Fibroblast of villous mesenchyme (primary cell): ENCODE measurements at places on chromosomes 12 and 14.

GRCh38 chr12:8559676-8560075 lies 19.0 kb upstream of the CLEC4E start:
- DNase-seq = no peak

DNA sequence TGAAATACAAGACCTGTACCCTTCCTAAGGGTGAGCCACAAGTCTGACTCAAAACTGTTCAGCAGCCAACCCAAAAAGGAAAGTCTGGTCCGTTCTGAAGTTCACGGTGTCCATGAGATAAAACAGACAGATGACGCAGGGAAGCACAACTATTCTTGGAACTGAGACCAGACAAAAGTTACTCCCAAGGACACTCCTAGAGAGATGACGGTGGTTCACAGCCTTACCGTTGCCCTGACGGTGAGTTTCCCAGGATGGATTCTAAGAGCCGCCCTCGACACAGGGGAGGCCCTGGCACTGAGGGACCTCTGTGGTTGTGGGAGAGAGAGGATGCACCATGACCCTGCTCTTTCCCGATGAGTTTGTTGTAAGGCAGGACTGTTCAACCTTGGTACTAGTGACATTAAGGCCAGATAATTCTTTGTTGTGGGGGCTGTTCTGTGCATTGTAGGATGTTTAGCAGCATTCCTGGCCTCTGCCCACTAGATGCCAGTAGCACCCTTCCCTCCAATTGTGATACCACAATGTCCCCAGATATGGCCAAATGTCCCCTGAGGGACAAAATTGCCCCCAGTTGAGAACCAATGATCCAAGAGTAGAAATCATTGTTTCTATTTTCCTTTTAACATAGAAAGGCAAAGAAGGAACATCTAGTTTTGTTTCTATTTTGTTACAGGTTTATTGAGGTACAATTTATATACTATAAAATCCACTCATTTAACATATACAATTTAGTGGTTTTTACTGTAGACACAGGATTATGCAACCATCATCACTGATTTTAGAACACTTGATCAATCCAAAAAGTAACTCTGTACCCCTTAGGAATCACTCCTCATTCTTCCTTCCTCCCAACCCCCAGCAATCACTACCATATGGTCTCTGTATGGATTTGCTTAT lies 23.0 kb downstream of the OR10P1 start:
- peak; percentile 68 for DNase-seq

- DNase-seq = no peak
Observed at GRCh38 chr12:11861155-11861863, 209.4 kb upstream of the BCL2L14 start.

GRCh38 chr14:90383731-90384542 lies 12.9 kb upstream of the CALM1 start:
- DNase-seq = peak; percentile 74

DNA sequence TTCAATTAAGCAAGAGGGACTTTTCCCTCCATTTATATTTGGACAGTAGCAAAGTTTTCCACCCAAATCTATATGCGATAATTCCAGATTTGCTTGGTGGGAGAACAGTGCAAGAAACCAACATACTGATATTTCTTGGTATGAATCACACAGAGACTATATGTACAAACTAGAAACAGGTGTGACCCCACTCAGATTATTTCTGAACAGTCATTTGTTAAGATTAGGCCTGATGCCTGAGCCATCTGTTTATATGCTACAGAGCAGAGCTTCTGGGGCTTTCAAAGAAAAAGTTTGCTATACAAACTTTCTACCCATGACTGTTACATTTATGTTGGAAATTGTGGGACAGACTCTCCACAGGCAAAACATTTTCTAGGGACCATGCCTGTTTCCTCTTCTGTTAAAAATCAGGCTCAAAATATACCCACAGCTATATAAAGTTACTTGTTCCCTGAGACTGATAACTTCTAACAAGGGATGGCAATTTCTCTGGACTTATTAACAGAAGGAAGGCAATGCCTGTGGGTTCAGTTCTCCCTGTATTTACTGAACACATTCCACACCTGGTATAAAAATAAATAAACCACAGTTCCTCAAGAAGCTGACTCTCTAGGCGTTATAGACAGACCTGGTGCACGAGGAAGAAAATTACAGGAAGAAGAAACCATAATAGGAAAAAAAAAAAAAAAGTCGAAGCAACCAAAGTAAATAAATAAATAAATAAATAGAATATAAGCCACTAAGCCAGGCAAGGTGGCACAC lies 8.0 kb downstream of the PTPN21 start:
- DNase-seq = no peak

DNA sequence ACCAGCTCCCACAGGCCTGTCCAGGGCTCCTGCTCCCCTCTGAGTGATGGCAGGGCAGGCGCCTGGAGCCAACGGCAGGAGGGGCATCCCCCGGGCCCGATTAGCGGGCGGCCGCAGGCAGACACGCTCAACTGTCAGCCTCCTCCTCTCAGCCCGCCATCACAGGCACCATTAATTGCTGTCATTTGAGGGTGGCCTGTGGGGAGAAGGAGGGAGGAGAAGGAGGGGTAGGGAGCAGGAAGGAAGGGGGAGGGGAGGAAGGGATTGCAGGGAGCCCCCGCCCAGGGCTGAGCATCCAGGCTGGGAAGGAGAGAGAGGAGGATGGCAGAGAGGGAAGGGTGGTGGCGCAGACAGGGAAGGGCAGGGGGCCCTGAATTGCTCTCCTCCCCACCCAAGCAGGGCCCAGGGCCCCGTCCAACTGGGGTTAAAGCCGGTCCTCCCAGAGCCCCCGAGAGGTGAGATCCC lies 36.1 kb downstream of the NCOR2 start:
- DNase-seq = no peak

GRCh38 chr12:8452036-8452435 lies 3.7 kb upstream of the CLEC6A start:
- no peak for DNase-seq

GRCh38 chr14:90533591-90534021 lies 136.8 kb downstream of the CALM1 start:
- DNase-seq = no peak

DNA sequence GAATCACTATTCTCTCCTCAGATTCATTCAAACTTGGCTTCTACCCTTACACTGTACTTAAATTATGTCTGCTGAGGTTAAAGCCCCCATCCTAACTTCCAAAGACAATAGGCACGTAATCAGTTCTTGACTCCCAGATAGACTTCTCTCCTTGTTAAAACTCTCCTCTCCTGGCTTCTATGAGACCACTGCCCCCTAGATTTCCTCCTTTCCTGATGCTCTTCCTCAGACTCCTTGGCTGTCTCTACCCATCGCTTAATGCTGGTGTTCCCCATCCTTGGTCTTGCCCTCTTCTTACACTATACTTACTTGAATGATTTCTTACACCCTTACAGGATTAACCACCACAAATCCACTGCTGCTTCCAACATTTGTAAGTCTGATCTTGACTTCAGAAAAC lies 32.8 kb downstream of the TC2N start:
- no peak for DNase-seq

- DNase-seq = no peak
Observed at GRCh38 chr12:113058553-113058952, 2.0 kb downstream of the DTX1 start.

- DNase-seq = no peak
Observed at GRCh38 chr12:53505555-53506449, 1.5 kb downstream of the NPFF start.

DNA sequence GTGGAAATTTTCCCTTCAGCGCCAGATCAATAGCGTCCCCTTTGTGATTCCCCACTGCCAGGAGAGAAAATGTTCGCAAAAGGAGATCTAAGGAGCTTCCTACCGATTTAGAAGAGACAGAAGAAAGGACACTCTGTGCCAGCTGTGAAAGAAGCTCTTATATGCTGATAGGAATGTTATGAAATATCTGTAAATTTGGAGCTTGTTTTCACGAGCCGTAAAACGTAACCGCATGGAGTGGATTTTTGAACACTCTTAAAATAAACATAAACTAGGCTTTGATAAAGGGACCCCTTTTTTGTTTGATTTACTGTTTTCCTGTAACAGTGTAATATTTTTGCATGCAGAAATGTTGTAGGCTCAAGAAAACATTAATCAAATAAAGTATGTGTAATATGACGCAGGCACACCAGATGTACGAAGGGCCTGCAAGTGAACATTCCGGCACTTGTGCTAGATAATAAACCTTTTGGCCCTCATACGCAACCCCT lies 346.8 kb downstream of the ETNK1 start:
- DNase-seq = peak; percentile 96

DNA sequence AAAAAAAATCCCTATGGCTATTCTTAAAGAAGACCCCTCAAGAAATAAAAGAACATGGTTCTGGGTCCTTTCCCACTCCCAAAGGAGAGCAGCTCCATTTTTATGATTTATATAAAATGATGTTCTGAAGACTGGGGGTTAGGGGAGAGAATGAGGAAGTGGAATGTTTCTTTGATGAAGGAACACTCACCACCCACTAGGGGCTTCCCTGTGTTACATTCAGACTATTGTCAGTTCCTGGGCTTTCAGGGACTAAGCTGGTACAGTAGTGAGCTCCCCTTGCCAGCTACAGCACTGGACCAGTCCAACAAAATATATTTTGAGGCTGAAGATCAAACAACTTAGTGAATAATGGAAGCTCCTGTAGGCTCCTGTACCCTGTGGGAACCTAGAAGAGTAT lies 98.9 kb downstream of the HMGA2 start:
- DNase-seq = no peak

GRCh38 chr14:36941783-36942521 lies 230.5 kb downstream of the SLC25A21 start:
- DNase-seq = peak; percentile 54

- peak; percentile 49 for DNase-seq
Observed at GRCh38 chr12:6827982-6828780, at the start of gene P3H3. TSS of gene P3H3 (plus strand) at chr12:6828407. CDS start at chr12:6828441, 34 bp downstream.

- DNase-seq = peak; percentile 81
Observed at GRCh38 chr12:108856428-108857157, 790 bp downstream of the SSH1 start.

- DNase-seq = no peak
Observed at GRCh38 chr12:91307957-91308670, 125.5 kb upstream of the DCN start.

DNA sequence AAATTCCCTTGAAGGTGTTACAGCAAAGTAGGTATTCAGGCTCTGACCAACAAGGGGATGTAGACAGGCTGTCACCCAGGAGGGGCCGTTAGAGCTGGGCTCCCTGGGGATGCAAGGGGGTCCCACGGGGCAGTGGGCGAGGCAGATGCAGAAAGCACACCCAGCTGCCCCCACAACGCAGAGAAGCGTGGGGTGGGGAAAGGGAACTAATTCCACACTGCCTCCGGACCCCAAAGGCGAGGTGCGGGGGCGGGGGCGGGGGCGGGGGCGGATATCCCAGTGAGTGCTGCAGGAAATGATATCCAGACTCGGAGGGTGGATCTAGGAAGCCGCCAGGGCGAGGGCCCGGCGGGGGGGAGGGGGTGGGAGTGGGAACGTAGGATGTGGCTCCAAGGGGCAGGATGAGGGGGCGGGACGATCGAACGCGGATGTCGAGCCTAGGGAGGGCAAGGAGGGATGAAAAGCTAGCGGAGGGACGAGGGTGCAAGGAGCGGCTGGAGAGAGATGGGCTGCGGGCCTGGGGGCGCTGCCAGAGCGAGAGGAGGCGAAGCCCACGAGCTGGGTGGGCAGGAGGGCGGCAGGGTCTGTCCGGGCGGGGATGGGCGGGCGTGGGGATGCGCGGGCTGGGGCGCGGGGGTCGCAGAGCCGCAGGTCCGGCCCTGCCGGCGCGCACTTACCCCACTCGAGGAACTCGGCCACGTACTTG lies 874 bp downstream of the CDC42BPB start:
- DNase-seq = peak; percentile 88

DNA sequence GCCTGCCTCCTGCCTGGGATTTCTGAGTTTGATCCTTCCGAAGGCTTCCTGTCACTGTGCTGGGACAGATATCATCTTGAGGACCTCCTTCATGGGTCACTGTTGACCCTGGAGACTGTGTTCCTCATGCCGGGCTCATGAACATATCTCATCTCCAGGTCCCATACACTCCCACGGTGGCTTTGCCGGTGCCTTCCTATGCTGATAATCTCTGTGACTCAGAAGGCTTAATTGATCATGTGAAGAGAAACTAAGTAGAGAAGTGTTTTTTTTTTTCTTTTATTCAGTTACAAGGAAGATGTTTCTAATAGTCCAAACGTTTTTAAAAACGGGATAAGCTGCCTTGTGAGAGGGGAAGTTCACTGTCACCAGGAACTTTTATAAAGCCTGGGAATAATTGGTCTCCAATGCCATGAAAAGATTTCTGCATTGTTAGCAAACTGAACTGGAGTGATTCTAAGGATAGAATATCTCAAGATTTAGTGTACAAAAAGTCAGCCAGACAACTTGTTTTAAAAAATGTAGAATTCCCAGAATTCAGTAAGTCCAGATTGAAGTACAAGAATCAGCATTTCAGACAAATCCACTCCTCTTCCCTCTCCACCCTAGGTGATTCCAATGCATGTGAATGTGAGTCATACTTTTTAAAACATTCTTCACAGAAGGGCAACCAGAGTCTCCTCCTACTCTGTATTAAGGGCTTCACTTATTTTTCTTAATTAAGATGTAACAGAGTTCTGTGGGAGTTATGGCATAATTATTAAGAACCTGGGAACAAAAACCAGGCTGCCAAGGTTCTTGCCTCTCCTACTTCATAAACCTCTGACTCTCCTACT lies 139.8 kb upstream of the LGR5 start:
- DNase-seq = no peak

GRCh38 chr12:24285448-24285847 lies 336.0 kb upstream of the SOX5 start:
- DNase-seq = no peak

DNA sequence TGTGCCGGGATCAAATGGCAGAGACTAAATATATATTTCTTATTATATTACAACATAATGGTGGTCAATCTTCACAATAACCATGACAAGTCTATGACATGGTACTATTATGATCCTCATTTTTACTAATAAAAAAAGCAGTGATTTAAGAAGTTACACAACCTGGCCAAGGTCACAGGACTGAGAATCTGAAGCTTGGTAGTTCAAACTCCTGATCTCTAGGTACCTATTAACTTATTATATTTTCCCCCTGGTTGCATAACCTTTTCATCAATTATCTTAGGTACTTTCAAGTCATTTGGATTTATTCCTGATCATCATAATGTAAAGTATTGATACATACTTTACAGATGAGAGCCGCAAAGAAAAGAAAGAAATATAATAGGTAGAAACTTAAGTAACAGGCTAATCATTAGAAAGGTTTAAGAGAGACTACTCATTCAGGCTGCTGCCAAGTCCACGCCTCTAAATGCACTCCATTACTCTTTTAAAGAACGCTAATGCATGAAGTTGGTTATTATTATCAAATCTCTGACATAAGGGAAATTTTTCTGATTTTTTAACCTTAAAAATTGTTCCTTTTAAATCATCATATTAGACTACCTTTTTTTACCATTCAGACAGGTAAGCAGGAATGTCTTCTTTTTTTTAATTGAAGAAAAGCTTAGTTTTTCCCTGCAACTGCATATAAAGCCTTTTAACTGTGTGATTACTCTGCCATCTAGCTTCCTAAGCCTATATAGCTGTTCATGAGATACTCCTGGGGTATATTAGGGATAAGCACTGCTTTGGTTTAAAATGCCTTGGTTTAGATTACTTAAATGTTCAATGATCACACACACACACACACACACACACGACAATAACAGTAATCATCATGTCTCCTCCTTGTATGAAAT lies 35.6 kb downstream of the RPS29 start:
- DNase-seq = peak; percentile 19
